A673 (cell line): ENCODE measurements at places on chromosomes 2 and 18. TPM values are rescaled to one million over a fixed set of nuclear protein-coding genes. Genes with fewer than 3 reads are reported as not detected.

GBX2 gene
- not detected in 2 replicates for total RNA-seq

GPR35 gene
- 2.7 and 2.9 TPM in 2 replicates for total RNA-seq

CROCC2 gene
- not detected in 2 replicates for total RNA-seq

PROC gene
- 0.37 TPM in 1 of 2 replicates, not detected in the other for total RNA-seq

ARMC9 gene
- total RNA-seq, result 14.3 and 14.9 TPM in 2 replicates

PLGLB2 gene
- total RNA-seq, result 1.2 and 1.8 TPM in 2 replicates

TUBA3E gene
- total RNA-seq, result not detected in 2 replicates

GRCh38 chr18:65737471-65737955, 13.3 kb upstream of the CDH7 start:
- DNase-seq, result no peak

GRCh38 chr2:237682856-237683670, 55.7 kb downstream of the LRRFIP1 start:
- DNase-seq, result no peak

GRCh38 chr2:160077912-160078810, 15.7 kb upstream of the PLA2R1 start:
- no peak for DNase-seq
